HCT116 (cell line): ENCODE measurements at places on chromosomes 3 and 15.

- H3K4me1 ChIP-seq = no peaks in the 10 kb centered on the region
- H3K36me3 ChIP-seq = no peaks in the 10 kb centered on the region
- no peaks in the 10 kb centered on the region for H3K27me3 ChIP-seq
These were observed 19.2 kb downstream of the ZIC1 start for GRCh38 chr3:147428326-147428725.

DNA sequence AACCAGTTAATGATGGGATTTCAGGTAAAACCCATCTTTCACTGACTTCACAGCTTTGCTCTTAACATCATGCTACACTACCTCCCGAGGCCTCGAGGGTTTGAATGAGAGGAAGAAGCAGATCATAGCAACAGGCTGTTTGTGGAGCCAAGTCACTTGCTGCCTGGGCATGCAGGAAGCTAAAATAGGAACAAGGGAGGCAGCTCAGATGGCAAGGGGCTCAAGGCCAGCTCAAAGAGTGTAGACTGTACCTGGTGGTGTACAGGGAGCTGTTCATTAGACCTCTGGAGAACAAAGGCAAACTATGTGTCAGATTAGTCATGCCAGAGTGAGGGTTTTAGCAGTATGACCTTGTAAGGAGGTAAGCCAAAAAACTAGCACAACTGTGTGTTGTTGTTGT is 28.8 kb downstream of the ARRDC4 start:
- no peak overlapping the region for H3K4me3 ChIP-seq
- no peaks in the 10 kb centered on the region for H3K36me3 ChIP-seq
- no peak for DNase-seq
- no peaks in the 10 kb centered on the region for H3K4me1 ChIP-seq
- H3K27me3 ChIP-seq = no peaks in the 10 kb centered on the region
- no peak overlapping the region for H3K27ac ChIP-seq

- H3K27ac ChIP-seq = no peak overlapping the region
- no peaks in the 10 kb centered on the region for H3K36me3 ChIP-seq
- no peak for DNase-seq
- H3K4me1 ChIP-seq = no peaks in the 10 kb centered on the region
- H3K4me3 ChIP-seq = no peak overlapping the region
- H3K27me3 ChIP-seq = no peaks in the 10 kb centered on the region
These were observed 754.9 kb downstream of the SQOR start for GRCh38 chr15:46389739-46390138.

- H3K36me3 ChIP-seq = no peaks in the 10 kb centered on the region
- H3K27me3 ChIP-seq = 0 out of 2 replicates have a peak, but pooled peaks cover 9% of the 10 kb centered on the region
- no peak overlapping the region for H3K4me3 ChIP-seq
- no peak overlapping the region for H3K27ac ChIP-seq
- H3K4me1 ChIP-seq = no peaks in the 10 kb centered on the region
- no peak for DNase-seq
These were observed 439.5 kb downstream of the PDCD6IP start for GRCh38 chr3:34237946-34238345.

- H3K27me3 ChIP-seq = no peaks in the 10 kb centered on the region
- no peaks in the 10 kb centered on the region for H3K4me1 ChIP-seq
- no peaks in the 10 kb centered on the region for H3K36me3 ChIP-seq
- no peak for DNase-seq
These were observed 61.0 kb downstream of the GRM7 start for GRCh38 chr3:6921876-6922275.

GRCh38 chr15:65970937-65971740 is 101.8 kb downstream of the RAB11A start:
- H3K4me3 ChIP-seq = no peak overlapping the region
- no peak for DNase-seq
- H3K27ac ChIP-seq = no peak overlapping the region
- H3K36me3 ChIP-seq = no peaks in the 10 kb centered on the region
- peaks cover 2% of the 10 kb centered on the region; the same call in 1 of the 2 replicates for H3K4me1 ChIP-seq
- no peaks in the 10 kb centered on the region for H3K27me3 ChIP-seq

DNA sequence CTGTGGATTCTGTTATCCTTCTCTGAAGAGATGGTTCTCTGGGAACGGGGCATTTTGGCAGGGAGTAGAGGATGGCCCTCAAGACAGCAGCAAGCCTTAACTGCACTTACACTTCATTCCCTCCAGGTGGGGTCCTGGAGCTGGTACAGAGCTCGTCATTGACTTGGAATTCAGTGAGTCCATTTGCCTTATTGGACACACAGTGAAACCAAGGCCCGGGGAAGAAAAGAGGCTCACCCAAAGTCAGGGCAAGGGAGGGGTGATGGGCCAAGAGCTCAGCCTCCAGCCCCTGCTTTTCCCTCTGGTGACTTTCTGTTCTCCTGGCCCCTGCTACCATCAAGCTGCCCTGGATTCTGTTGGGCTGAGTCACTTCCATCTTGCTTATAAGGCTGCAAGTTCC is 125.6 kb downstream of the ETFA start:
- H3K36me3 ChIP-seq = no peaks in the 10 kb centered on the region
- H3K27me3 ChIP-seq = no peaks in the 10 kb centered on the region
- H3K4me1 ChIP-seq = no peaks in the 10 kb centered on the region
- no peak overlapping the region for H3K4me3 ChIP-seq
- peak; percentile 77 for DNase-seq
- H3K27ac ChIP-seq = no peak overlapping the region

DNA sequence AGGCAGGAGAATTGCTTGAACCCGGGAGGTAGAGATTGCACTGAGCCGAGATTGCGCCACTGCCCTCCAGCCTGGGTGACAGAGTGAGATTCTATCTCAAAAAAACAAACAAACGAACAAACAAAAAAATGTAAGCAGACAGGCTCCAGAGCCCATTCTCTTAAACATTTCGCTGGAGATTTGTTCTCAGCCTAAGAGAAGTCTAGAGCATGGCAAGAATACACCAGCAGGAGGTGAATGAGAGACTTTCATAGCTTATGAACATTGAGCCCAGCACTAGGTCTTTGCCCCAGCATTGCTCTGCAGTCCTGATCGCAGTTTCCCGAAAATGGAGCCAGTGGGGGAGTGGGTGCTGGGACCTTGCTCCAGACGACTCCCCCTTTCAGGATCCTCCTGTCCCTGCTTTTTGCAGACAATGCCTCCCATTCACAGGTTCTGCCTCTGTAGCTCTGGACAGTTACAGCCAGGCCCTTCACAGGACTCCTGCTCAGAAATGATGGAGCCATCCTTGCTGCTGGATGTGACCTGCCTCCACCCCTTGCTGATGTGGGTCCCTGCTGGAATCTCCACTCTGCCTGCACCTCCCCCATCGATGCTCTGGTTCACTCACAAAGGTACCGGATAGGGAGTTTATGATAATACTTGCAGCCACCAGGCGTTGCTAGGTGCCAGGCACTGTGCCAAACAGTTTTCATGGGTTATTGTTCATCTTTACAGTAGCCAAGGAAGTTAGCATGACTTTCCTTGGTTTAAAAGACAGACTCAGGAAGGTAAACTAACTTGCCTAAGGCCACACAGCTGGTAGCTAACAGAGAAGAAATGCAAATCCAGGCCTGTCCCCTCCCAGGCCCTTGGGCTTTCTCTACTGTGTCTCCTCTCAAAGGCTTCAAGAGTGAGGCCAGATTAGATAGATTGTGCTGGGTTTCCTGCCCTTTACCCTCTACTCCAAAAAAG is 329.7 kb upstream of the TLE3 start:
- H3K27me3 ChIP-seq = peaks cover 13% of the 10 kb centered on the region; the same call in 1 of the 2 replicates
- H3K4me1 ChIP-seq = peaks cover 10% of the 10 kb centered on the region
- no peaks in the 10 kb centered on the region for H3K36me3 ChIP-seq
- H3K4me3 ChIP-seq = no peak overlapping the region
- DNase-seq = no peak

GRCh38 chr3:9280451-9281219 is 31.2 kb upstream of the SRGAP3 start:
- peaks cover 2% of the 10 kb centered on the region; the same call in 1 of the 2 replicates for H3K4me1 ChIP-seq
- H3K27ac ChIP-seq = no peak overlapping the region
- no peaks in the 10 kb centered on the region for H3K36me3 ChIP-seq
- DNase-seq = no peak
- H3K4me3 ChIP-seq = no peak overlapping the region
